ENCODE measurements at places on chromosomes 13 and 19.

GRCh38 chr13:52356327-52356726, 49.6 kb downstream of the THSD1 start:
- DNase-seq: no peak

DNA sequence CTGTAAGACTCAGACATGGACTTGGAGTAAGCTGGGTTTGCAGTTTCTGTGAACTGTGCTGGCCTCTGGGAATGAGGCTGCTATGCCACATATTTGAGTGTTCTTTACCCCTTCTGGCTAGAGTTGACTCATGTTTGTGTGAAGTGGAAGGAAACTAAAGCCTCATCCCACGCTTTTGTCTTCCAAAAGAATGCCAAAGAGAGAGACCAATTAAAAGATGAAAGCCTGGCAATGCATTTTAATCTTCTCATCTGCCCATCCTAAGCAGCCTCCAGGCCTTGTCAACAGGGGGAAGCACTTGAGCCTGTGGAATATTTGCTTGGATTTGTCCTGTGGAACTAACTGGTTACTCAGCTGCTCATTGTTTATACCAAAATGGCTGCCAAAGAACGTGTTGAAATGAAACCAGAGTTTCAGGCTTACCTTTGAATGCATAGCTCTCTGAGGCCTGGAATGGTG, 49.1 kb downstream of the LMO7 start:
- no peak for DNase-seq

GRCh38 chr13:59754411-59754810, 409.3 kb downstream of the DIAPH3 start:
- DNase-seq: no peak

DNA sequence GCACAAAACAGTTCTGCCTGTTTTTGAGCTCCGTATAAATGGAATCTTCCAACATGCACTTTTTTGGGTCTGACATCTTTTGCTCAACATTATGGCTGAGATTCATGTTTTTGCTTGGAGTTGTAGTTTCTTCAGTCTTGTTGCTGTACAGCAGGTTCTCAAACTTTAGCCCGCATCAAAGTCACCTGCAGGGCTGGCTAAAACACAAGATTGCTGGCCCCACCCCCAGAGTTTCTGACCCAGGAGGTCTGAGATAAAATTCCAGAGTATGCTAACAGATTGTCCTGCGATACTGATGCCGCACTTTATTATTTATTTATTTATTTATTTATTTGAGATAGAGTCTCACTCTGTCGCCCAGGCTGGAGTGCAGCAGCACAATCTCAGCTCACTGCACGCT, 79.8 kb upstream of the WASF3 start:
- no peak for DNase-seq

DNA sequence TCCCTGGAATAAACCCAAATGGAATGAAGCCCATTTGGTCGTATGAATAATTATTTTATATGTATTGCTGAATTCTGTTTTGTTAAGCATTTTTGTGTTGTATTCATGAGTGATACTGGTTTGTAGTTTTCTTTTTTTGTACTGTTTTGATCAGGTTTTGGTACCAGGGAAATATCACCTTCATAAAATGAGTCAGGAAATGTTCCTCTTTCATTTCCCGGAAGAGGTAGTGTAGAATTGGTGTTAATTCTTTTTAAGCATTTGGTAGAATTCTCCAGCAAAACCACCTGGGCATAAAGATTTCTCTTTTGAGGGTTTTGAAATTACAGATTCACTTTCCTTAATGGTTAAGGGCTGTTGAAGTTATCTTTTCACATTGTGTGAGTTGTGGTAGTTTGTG, 13.3 kb downstream of the SPATA13 start:
- no peak for DNase-seq

DNA sequence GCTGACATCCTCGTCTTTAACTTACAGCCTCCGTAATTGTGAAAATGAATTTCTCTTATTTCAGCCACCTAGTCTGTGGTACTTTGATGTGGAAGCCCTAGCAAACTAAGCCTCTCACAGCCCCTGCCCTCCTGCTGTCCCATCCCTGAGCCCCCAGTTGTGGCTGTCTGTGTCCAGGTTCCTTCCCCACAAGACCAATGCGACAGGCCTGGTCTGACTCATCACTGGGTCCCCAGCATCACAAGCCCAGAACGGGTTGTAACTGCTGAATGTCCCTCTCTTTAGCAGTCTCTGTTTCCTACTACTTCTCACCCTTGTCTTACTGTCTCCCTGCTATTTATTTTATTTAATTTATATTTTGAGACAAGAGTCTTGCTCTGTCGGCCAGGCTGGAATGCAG, 5.7 kb downstream of the POU2F2 start:
- no peak for DNase-seq

DNA sequence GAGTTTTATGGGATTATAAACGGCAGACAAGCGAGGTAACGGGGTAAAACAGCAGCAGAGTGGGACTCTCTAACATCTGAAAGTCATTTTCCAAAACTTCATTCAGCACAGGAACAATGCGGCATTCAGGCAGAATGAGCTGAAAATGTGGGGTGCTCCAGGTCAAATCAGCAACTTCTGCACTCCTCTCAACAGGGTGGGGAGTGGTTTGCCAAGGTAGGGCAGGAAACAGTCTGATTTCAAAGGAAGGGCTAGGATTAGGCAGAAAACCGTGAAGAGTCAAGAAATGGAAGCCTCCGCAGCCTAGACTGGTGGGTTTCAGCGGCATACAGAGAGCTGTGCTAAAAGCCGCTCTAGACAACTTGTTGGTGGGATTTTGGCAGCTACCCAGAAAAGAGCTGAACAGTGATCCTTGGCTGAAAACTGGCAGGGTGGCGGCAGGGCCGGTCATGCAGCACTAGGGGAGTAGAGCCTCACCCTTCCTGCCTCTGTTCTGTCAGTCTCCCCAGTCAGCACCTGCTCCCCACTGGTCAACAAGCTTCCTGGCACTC, 154.2 kb upstream of the KLF12 start:
- no peak for DNase-seq

DNA sequence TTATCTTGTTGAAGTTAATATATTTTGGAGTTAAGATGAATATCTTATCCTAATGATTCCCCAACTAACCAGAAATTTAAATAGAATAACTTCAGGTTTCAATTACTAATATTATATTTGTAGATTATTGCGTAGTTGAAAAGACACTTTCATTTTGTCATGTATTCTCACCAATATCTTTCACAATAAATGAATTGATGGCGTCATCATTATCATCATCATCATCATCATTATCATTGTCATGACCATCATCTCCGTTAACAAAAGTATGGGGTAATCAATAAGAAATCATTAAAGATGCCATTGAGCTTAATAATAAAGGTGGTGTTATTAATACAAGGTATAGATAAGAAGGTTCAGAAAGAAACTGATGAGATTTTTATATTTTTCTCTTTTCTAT, 768.8 kb upstream of the SLC10A2 start:
- no peak for DNase-seq

GRCh38 chr13:27336014-27336673, 65.5 kb downstream of the RASL11A start:
- no peak for DNase-seq

- DNase-seq: no peak
Measured at GRCh38 chr19:28345811-28346210, 867.1 kb downstream of the UQCRFS1 start.

DNA sequence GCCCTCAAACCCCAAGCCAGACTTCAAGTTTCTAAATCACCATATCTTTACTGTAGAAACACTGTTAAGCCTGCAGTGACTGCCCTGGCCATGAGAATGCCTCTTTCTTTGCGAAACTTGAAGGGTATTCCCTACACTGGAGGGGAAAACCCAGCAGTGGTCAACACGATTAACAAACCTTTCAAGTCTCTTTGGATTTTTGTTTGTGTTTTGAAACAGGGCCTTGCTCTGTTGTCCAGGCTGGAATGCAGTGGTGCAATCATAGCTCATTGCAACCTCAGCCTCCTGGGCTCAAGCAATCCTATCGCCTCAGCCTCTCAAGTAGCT, 17.4 kb upstream of the POMP start:
- no peak for DNase-seq

DNA sequence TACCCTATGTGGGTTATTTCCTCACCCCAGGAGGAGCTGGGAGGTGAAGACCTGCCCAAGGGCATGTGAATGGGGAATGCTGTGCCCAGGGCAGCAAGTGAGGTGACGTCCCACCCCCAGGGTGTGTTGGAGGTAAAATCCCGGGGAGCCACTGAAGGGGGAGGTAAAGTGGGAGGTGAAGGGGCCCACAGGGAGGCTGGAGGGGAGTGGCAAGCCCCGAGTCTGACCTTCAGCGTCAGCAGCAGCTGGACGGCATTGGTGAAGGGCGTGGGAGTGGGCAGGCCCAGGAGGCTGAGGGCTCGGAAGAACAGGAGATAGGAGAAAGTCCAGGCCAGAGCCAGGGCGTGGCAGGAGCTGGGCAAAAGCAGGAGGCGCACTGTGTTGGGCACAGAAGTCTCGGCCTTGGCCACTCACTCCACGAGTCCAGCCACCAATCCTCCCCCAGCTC, 2.4 kb downstream of the MBOAT7 start:
- DNase-seq: no peak

DNA sequence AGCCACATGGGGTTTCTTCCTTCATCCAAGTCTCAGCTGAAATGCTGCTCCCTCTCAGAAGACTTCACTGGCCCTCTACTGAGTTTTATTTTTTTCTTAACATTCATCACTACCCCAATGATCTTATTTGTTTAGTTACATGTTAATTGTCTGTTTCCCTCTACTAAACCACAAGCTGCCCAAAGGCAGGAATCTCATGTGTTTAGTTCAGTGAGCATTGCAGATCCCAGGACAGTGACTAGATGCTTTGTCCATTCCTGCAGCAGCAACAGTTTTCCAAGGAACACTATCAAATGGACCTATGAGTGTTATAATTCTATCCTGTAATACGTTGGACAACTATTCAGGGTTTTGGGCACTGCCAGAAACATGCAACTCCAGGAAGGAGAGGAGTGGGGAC, 93.1 kb downstream of the RNASEH2B start:
- DNase-seq: no peak

DNA sequence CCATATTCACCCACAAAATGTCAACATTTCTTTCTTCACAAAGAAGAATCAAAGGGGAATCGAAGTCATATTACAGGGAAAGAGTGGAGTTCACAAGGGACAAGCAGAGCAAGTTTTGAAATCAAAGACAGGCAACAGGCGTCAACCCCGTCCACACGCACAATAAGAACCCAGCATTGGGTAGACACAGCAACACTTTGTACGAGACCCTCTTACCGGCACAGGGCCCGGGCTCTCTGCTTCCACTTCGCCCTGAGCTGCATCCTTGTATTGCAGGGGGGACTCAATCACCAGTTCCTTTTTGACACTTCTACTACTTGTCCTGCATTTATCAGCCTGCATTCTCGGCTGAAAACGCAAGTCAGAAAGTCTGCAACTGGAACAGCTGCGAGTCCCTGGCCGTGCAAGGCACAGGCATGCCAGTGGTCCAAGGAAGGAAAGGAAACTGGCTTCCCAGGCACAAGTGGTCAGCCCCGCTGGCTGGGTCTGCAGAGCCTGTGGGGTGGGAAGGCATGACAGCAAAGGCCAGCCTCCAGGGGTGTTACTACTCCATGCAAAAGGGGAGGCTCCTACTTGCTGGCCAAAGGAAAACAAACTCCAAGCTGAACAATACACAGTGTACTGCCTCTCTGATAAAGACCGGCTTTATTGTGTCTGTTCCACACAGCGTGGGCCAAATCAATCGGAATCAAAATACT, at the start of gene DOCK9:
DOCK9 (minus strand) TSS at position 497 of the 698 bp plus-strand sequence; CDS start at position 342, 155 bp downstream.
- DNase-seq: peak; percentile 81

GRCh38 chr13:113078902-113079780, 26.4 kb upstream of the F7 start:
- DNase-seq: no peak
